ENCODE measurements at places on chromosomes 4 and X. TPM values are rescaled to one million over a fixed set of nuclear protein-coding genes. Genes with fewer than 3 reads are reported as not detected.

LDB2 gene
- total RNA-seq, result 79.3 TPM

RAB39B gene
- total RNA-seq, result 5.7 TPM

PNMA6A gene
- 16.3 TPM for total RNA-seq

RTL3 gene
- total RNA-seq, result not detected

AWAT2 gene
- total RNA-seq, result not detected

ZNF732 gene
- 1.4 TPM for total RNA-seq
